NK-92 treated with Interleukin-12 subunit alpha and Interleukin-12 subunit beta, amount 100 ng/mL, for 24 hours (cell line): ENCODE measurements at places on chromosomes 2 and 18.

DNA sequence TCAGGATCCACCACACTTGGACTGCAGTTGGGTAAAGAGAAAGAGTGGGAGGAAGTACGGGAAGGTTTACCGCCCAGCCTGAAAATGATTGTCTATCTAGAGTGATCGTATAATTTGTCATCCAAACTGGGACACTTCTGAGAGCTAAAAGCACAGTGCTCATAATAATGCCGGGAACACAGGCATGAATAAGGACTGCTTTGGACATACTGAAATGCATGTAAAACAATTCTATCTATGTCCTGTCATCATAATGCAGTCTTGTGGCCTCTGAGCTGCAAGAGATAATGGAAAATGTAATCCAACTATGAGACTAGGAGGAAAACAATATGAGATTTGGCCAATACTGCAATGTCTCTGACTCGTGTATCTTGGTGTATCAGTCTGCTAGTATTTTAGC is 435.5 kb downstream of the SOX11 start:
- no peak for DNase-seq

GRCh38 chr18:46502444-46502843 is 154.6 kb downstream of the LOXHD1 start:
- no peak for DNase-seq

DNA sequence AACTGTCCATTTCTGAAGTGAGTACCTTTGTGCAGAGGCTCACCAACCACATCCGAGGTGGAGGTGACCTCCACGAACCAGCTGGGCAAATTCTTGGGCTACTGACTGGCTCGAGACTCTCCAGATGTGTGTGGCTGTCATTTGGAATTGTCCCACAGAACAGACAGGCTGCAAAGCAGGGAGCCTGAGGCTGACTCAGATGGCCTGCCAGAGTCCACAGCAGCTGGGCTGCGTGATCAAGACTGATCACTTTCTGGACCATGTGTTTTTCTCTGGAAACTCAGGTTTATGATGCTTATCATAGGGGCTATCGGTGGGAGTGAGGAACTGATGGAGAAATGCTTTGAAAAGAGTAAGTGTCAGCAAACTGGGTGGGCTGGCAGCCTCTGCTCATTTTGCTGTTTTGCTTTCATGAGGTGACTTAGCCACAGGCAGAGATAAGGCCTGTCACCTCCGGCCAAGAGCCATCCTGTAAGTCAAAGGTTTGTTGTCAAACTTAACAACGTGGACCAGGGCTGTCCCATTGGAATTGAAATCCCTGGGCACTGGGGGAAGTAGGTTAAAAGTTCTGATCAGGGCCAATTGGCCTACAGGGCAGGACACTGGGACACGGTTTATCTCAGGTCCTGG is 120.4 kb downstream of the LIPG start:
- no peak for DNase-seq

GRCh38 chr2:60311524-60311923 is 241.9 kb downstream of the BCL11A start:
- DNase-seq = no peak

- DNase-seq = no peak
Observed at GRCh38 chr2:236352761-236353593, 88.8 kb upstream of the ASB18 start.

- DNase-seq = no peak
Observed at GRCh38 chr2:99846462-99847107, 295.8 kb downstream of the AFF3 start.

GRCh38 chr18:78662879-78663278 is 316.7 kb upstream of the SALL3 start:
- no peak for DNase-seq

DNA sequence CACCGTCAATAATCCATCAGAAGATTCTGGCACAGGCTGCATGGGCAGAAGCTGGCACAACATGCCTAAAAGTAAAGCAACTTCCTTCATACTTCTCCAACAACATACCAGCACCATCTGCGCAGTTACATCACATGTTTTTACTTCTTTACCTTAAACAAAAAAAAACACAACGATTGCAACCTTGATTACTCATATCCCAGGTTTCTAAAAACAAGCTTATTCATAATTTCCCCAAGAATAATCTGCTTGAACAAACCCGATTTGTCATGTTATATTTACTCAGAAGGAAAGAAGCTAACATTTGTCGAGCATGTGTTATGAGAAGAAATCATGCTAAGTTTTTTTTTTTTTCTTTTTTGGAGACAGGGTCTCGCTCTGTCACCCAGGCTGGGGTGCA is 54.7 kb downstream of the THADA start:
- no peak for DNase-seq
